ENCODE measurements at places on chromosomes 13 and 19.

DNA sequence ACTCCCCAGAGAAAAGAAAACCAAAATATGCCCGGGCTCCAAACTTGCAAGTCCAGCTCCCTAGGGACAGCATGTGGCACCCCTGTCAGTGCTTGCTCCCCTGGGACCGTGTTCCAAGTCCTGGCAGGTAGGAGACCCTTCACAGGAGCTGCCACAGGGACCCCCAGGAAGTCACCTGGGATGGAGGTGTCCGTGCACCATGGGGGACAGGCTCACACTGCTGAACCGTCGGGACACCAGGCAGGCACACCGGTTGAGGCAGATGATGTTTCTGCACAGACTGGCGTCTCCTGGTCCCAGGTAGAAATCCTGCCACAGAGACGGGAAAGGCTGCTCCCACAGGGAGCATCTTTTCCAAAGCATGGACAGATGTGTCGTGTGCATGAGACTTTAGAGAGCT lies 11.7 kb upstream of the PROZ start:
- DNase-seq, result no peak

GRCh38 chr19:7505682-7506384 lies 10.1 kb upstream of the ZNF358 start:
- DNase-seq, result no peak

- DNase-seq, result no peak
These were observed 23.3 kb downstream of the SERP2 start for GRCh38 chr13:44396701-44397580.

DNA sequence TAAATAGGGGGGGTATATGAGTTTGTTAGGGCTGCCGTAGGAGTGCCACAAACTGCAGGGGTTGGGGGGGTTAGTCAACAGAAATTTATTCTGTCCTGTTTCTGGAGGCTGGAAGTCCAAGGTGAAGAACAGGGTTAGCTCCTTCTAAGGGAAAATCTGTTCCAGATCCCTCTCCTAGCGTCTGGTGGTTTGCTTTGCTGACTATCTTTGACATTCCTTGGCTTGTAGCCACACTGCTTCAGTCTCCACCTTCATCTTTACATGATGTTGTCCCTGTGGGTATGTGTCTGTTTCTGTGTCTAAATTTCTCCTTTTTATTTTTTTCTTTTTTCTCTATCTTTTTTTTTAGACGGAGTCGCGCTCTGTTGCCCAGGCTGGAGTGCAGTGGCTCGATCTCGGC lies 8.1 kb upstream of the ICAM1 start:
- no peak for DNase-seq

DNA sequence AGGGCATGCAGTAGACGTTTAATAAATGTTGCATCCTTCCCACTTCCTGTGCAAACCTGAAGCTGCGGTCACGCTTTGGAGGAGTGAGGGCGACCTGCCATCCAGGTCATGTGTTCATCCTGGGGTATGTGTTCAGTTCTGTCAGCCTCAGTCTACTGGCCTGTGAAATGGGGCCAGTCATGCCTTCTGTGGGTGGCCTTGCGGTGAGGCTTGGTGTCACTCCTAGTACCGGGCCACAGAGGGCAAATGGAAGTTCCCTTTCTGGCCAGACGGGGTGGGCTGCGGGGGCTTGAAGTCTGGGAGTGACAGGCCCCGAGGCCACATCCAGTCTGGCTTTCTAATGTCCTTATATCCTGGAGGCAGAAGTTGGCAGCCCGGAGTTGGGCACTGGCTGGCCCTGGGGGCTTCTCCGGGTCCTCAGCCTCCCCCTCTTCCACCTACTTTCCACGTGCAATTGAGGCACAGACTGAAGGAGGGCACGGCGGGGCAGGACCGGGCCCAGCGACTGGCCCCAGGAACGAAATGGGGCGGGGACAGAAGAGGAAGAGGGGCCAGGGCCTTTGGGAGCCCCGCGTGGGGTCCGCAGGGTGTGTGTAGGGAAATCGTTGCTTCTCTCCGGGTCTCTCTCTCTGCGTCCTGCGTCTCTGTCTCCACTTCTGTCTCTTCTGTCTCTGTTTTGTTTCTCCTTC lies 11.1 kb downstream of the PDE4A start:
- peak; percentile 62 for DNase-seq

DNA sequence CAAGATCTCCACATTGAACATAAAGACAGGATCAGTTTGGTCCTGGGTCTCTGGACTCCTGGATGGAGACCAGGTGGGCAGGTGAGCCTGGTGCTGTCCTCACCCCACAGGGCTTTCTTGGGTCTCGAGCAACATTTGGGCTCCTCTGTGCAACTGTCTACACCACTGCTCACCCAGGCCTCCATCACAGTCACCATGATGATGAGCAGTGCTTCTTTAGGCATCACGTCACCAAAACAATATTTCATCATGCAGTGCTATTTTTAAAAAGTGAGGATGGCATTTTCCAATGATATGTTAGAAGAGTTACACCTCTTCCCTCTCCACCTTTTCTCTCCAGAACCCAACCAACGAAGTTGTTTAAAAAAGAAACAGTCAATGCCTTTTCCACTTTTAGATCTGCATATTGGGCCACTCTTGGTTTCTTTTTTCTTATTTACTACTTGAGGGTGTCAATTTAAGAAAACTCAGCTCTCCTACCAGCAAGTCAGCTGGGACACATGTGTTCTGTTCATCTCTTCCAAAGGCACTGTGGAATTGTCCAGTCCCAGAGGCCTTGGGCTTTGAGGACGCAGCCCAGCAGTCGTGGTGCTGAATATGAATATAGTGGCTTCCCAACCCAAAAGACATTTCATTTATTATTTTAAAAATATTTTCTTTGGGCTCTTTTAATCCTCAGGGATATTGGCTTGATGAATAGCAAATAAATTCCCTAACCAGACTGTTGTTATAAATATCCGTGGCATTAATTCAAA lies 405.7 kb downstream of the KCNRG start:
- peak; percentile 41 for DNase-seq

GRCh38 chr19:10713317-10713716 lies 4.6 kb upstream of the DNM2 start:
- DNase-seq, result no peak

DNA sequence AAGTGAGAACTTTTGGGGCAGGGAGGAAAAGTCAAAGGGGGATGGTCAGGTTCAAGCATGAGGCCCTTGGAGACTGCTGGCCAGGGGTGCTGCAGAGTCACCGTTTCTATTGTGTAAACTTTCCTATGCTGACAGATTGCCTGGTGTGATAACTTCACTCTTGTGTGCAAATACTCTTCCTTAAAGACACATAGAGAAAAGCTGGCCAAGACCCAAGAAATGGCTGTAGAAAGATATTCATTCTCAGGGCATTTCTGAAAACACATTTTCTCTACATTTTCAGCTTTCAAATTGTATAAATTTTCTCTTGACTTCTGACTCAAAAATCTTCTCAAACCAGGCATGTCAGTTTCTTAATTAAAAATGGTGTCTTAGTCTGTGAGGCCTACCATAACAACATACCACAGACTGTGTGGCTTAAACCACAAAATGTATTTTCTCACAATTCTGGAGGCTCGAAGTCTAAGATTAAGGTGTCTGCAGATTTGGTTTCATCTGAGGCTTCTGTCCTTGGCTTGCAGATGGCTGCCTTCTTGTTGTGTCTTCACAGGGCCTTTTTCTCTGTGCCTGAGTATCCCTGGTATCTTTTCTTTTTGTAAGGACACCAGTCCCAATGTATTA lies 304.5 kb downstream of the KCNRG start:
- no peak for DNase-seq

DNA sequence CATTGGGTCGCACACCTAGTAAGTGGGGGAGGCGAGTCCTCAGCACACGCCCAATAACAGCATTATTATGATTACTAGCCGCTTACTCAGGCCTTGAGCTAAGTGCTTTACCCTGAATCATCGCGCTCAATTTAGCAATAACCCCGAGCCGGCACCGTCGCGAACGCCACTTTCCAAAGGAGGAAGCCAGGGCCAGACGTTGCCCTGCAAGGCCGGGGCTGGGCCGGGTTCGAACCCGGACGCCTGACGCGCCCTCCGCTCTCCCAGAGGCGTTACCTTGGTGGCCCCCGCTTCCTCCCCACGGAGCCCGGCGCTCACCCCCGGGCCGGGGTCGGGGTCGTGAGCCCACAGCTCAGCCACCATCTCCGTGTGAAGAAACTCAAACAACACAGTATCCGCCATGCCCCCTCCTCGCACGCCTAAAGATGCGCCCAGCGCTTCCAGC lies at the start of gene TRAPPC6A:
TRAPPC6A (minus strand) TSS at position 421 of the 445 bp plus-strand sequence; CDS start at position 402, 19 bp downstream.
- no peak for DNase-seq

DNA sequence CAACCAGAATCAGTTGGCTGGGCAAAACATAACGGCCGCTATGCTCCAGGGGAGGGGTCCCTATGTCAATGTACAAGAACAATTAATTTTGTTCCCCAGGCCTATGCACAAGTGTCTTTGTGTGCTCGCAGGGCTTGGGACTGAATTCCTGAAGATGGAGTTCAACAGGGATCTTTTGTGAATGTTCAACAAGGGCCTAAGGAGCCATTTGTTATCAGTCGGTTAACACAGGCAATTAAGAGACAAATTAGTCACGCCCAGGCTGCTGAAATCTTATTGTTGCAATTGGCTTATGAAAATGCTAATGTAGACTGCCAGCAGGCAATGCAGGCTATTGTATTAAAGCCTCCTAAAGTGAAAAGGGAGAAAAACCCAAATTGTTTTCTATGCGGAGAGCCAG lies 117.5 kb downstream of the ZNF429 start:
- no peak for DNase-seq

GRCh38 chr19:1942934-1943555 lies 2.1 kb downstream of the CSNK1G2 start:
- no peak for DNase-seq

GRCh38 chr13:34478376-34478775 lies 463.7 kb upstream of the NBEA start:
- DNase-seq, result no peak

DNA sequence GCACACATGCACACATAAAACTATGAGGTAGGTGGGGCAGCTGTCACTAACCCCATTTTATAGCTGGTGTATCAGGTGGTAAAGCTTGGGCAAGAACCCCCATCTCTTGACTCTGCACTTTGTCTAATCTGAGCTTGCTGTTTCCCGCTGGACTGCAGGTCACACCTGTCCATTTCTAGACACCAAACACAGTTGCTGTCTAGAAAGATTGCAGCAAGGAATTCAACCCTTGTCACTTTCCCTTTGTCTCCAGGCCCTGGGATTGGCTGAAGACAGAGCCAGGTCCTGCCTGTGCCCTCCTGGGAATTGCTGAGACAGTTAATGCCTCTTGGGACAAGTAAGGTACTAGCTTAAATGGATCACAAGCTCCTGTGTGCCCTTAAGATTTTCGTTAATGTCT lies 83.8 kb downstream of the RNASEH2B start:
- DNase-seq, result no peak

DNA sequence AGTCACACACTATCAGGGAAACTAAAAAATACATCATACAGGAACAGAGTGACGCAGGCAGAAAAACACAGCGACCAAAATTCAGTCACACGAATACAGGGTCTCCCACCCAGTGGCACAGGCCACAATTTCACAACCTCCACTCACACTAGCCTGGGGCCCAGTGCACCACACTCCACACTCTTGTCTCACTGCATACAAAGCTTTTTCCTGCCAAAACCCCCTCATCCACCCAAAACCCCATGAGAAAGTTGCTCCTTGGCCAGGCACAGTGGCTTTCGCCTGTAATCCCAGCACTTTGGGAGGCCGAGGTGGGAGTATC lies 1.2 kb downstream of the S1PR5 start:
- DNase-seq, result no peak

DNA sequence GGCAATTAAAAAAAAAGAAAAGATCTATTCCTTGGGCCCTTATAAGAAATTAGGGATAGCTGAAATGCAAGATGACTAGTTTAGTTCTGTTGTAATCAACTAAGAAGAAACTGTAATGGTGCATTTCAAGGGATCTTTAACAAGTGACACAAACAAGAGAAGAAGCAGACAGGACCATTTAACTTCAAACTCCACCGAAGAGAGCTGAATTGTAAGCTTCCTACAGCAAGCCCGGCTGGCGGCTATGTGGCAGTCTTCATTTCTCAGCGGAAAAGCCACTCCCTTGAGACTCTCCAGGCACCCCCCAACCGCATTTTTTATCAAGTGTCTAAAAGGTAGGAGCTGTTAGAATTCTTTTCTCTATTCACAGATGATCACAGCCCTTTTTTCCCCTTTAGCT lies 305.2 kb upstream of the ZNF507 start:
- no peak for DNase-seq

DNA sequence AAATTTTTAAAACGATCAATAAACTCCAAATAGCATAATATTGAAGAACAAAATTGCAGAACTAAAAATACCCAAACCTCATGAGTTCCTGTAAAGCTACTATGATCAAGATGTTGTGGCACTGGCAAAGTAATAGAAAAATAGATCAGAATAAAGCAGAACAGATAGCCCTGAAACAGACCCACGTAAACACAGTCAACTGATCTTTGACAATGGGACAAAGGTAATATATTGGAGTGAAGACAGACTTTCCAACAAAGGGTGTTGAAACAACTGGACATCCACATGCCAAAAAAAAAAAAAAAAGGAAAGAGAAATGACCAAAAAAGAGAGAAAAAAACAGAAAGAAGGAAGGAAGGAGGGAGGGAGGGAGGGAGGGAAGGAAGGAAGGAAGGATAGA lies 138.7 kb downstream of the IRS2 start:
- no peak for DNase-seq

DNA sequence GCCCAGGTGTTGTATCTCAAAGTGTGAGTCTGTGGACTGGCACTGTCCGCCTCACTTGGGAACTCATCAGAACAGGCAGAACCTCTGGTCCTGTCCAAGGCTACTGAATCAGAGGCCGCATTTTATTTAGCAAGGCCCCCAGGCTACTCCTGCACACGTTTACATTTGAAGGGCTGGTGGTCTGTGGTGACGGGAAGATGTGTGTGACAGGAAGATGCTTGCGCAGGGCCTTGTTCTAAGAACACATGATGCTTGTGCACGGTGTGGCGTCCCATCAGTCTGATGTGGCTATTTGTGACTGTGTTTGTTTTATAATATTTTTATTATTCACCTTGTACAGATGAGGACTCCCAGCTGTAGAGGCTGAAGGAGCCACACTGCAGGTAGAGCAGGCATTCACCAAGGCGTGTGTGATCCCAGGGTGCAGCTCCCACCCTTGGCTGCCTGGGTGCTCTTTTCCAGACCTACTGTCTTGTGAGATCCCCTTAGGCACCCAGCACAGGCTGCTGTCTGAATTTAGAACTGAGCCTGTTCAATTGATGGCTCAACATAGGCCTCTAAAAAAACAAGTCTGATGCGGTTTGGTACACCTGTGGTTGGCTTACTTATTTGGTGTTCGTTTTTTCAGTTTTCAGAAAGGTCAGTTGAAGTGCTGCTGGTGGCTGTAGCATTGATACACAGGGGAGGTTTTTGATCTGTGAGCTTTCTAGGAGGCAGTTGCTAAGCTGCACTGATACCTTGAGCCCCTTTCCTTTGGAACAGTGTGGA lies 3.1 kb downstream of the SLC25A15 start:
- DNase-seq, result no peak
